ENCODE measurements at places on chromosomes 4 and X.

GRCh38 chrX:40440866-40441265, 139.9 kb upstream of the ATP6AP2 start:
- DNase-seq: no peak

DNA sequence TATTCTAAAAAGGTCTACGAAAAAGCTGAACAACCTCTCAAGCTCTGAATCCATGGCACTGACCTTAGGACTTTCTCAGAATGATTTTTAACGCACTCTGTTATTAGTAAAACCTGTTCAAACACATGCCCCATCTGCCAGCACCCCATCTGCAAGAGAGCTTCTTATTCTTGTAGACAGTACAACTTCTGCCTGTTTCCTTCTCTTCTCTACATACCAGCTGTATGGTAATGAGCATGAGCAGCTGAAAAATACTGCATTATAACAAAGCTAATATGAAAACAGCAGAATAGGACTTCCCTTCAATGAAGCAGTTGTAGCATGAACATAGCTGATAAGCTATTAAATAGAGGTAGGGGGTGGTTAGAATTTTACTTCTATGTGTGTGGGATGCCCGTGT, 167.9 kb downstream of the FBXW7 start:
- no peak for DNase-seq

DNA sequence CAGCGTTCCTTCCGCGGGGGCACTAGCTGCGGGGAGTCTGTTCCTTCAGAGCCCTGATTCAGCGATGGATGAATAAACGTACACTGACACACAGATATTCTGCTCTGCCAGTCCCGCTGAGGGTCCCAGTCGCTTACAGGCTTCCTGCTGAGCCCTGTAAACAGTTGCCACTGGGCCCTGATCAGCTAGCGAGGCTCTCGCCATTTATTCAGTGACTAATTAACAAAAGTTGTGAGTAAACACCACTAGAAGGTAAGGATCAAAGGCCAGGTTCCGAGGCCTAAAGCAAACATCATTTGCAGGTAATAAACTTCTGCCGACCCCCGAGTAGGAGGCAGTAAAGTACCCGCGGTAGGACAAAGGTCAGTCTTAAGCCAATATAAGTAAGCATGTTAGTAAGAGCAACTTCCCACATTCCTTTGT, 442.6 kb upstream of the GALNT7 start:
- no peak for DNase-seq

DNA sequence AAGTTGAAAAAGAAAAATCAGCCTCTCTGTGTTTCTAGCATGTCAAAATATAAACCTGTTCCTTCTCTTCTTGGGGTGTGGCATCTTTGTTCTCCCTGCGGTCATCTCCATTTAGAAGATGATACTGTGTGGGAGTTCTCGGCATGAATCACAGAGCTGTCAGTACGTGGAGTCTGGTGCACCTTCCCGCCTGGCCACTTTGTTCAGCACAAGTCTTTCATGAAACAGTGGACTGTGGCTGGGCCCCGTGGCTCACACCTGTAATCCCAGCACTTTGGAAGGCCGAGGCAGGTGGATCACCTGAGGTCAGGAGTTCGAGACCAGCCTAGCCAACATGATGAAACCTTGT, 166.5 kb downstream of the MAML3 start:
- no peak for DNase-seq

DNA sequence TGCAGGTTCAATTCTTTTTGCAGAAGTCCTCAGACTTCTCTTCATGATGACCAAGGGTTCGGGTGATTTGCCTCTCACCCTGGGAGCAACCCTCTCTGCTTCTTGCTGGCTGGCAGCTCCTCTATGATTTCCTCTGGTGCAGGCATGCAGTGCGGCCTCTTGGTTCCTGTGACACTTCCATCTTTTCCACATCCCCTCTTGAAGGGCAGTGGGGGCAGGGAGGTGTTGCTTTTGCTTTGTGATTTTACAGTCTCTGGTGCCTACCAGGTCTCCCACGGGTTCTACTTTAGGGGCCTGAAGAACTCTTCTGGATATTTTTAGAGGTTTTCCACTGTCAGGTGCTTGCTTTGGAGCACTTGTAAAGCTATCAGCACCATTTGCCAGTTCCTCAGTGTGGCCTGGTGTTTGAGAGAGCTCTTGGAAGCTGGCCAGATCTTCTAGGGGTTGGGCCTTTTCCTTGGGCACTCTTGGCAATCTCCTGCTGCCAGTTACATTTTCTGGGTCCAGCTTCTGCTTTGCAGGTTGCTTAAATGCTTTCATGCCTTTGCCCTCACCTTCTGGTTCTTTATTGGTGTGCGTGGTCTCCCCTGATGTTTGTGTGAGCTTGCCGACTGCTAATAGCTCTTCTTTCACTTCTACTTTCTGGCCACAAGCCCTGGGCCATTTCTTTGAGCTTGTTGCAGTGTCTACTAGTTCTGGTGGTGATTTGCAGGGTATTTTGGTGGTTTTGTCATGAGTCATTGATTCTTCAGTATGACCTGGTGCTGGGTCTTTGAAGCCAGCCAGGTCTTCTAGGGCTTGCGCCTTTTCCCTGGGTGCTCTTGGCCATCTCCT, 11.5 kb upstream of the CHST7 start:
- DNase-seq: peak; percentile 63

GRCh38 chrX:41445781-41446358, 1.3 kb upstream of the NYX start:
- DNase-seq: no peak

DNA sequence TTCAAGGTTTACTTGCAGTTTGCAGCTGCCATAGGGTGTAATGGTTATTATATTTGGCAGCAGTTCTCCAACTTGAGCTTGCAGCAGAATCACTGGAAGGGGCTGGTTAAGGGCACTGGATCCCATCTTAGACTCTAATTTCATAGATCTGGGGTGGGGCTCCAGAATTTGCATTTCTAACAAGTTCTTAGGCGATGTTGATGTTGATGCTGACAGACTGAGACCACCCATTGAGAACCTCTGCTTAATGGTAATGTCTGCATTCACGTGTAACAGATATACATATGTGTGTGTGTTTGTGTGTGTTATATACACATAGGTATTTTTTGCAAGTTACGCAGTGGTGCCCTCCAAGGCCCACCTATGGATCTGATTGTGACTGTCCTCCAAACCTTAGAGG, 13.8 kb downstream of the TENM3 start:
- DNase-seq: no peak

DNA sequence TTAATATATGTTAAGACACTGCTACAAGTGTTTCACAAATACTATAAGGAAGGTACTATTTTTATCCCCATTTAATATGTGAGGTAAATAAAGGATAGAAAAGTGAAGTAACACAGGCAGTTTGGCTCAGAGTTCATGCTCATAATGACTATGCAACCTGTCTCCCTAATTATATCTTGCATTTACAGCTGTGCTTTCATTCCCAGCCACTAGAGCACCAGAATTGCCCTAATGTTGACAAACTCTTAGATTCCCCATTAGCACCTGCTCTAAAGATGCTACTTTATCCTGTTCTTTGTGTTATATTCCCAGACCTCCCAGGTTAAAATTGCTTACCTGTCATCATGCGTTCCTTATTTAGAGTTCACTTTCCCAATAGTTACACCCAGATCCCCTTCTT, 833.6 kb downstream of the CCSER1 start:
- no peak for DNase-seq

DNA sequence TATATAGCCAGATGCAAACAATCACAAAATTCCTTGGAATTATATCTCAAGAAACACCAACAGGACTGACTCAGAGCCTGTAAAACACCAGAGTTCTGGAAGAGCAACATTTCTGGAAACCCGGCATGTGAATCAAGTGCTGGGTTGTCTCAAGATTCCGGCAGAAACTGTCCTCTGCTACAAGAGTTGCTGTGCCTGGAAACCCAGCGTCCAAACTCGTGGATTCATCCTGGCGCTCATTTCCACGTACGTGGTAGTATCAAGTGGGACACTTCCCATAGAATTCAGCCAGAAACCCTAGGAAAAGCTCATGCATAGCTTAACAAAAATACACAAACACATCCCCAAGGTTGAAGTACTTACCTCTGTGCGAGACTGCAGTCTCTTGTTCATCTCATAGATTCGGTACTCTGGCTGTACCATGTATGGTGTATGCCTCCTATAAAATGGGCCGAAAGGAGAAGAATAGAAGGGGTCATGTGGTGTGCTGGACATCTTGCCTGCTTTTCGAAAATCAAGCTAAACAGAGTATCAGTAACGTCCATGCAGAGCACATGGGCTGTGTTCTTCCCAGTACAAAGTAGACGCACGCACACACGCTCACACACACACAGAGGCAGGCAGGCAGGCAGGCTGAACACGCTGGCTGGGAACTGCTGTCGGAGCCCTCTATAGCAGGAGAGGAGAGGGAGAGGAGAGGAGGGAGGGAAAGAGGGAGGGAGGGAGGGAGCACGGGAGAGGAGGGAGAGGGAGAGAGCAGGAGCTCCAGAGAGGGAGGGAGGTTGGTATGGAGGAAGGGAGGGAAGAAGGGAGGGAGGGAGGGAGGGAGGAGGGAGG, at the start of gene LDB2:
LDB2 (minus strand) TSS at position 655 of the 837 bp plus-strand sequence.
- no peak for DNase-seq

GRCh38 chr4:48255072-48255958, 14.3 kb downstream of the TEC start:
- DNase-seq: no peak

DNA sequence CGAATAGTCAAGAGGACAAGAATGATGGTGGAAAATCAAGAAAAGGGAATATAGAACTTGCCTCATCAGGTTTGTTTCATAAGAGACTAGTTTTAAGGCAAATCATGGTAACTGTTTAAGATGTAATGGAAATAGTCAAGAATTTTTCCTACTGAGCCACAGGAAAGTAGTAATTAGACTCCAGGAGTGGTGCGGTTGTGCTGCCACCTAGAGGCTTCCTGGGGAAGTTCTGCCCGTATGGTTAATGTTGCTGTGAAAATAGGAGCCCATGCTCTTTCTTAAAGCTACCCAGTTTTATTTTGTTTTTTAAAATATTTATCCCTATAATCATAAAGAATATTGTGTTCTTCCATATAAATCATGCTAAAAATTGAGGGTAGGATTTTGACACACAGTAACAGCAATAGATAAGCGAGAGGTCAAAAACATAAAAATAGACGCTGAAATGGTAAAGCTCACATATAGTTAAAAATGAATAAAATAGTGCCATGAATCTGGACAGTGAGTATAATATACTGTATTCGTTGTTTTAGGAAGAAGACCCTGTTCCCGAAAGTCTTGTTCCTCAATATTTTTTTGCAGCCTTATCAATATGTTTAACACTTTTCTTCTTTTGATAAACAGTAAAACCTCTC, 87.0 kb downstream of the PHOX2B start:
- peak; percentile 57 for DNase-seq

GRCh38 chr4:186021461-186022167, 47.3 kb upstream of the TLR3 start:
- DNase-seq: peak; percentile 41

GRCh38 chrX:68083510-68083909, 349.8 kb downstream of the OPHN1 start:
- DNase-seq: no peak

DNA sequence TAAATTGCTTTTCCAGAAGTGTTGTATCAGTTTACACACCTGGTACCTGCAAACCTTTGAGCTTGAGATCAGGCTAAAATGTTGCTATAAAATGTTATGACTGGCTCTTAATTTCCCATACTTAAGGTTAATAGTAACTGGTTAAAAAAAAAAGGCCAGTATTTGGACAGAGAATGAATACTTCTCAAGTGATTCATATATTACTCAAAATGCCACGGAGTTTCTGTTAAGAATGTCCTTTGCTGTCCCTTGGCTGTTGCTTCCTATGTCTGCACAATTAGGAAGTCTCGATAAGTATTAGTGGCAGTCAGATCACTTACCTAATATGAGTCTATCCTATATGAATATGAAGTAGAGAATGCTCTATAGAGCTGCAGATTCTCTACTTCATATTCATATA, 232.2 kb upstream of the IGFBP7 start:
- no peak for DNase-seq

DNA sequence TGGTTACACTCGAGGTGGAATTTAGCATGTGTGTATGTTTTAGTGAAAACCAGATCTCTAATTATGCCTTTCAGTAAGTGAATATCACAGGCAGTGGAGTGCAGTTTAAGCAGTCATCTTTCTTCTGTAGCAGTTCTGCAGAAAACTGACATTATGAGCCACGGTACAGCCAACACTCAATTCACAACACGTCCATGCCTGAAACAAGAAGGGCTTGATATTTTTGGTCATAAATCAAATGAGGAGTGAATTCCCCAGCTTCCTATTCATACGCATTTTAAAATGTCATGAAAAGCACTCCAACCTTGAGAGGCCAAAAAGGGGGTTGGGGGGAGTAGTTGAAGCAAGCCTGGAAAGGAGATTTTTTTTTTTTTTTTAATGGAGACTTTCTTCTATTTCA, 316.7 kb downstream of the ARHGAP10 start:
- no peak for DNase-seq

- no peak for DNase-seq
These were observed 90.4 kb downstream of the GPAT3 start for GRCh38 chr4:83626245-83626836.

- no peak for DNase-seq
These were observed 38.6 kb upstream of the AMELX start for GRCh38 chrX:11254417-11255109.

- DNase-seq: no peak
These were observed 30.2 kb downstream of the ATP8A1 start for GRCh38 chr4:42626629-42627146.

GRCh38 chrX:29453333-29453732, 762.0 kb upstream of the MAGEB2 start:
- DNase-seq: no peak

GRCh38 chrX:57643698-57644097, 36.4 kb downstream of the NLRP2B start:
- DNase-seq: no peak

DNA sequence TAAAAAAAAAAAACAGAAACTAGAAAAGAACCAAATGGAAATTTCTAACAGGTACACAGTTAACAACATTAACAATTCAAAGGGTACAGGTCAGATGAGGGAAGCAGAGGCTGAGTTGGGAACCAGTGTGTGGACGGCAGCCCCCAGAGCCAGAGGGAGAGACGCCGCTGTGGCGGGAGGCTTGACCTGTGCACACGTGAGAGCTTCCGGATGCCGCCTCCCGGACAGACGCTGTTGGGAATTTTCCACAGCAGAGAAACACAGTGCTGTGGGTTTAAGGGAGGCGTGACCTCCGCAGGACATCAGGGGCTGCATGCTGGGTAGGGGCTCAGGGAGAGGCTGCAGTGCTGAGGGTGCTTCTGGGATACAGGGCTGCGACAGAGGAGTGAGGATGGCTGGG, 22.2 kb downstream of the TACC3 start:
- no peak for DNase-seq

DNA sequence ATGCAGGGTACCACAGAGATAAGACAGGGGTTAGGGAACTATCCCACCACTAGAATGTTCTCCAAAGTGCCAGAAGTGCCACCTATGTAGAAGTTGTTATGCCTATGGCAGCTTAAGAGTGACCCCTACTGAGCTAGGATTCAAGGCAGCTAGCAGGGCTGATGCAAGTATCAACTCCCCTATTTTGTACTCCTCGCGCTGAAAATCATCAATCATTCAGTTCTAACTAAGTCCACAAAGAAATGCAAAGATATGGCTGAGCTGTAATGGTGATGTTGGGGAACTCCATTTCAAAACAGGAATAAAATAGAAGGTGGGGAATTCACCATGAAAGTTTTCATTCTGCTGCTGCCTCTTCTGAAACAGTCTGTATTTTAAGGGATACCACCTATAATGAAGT, 13.8 kb downstream of the ACSL4 start:
- no peak for DNase-seq

GRCh38 chr4:141541851-141542250, 94.5 kb upstream of the IL15 start:
- no peak for DNase-seq

GRCh38 chrX:117752745-117753144, 363.9 kb downstream of the KLHL13 start:
- no peak for DNase-seq

Data from Kasumi-1 (cell line).